ENCODE measurements at places on chromosomes 11 and 22. TPM values are rescaled to one million over a fixed set of nuclear protein-coding genes. Genes with fewer than 3 reads are reported as not detected.

EHD1 gene
- total RNA-seq = 164 TPM

OR52E8 gene
- total RNA-seq = not detected

CCDC134 gene
- total RNA-seq = 5.1 TPM

GP1BB gene
- 0.83 TPM for total RNA-seq

CDC42EP1 gene
- total RNA-seq = 56.2 TPM

CYP2D6 gene
- total RNA-seq = 0.37 TPM

SYTL2 gene
- total RNA-seq = 183 TPM

MS4A3 gene
- not detected for total RNA-seq

SCGB1C1 gene
- not detected for total RNA-seq

VPREB1 gene
- not detected for total RNA-seq

GRCh38 chr11:64771861-64772260, 6.5 kb downstream of the SF1 start:
- no peak for DNase-seq

- no peak for DNase-seq
Observed at GRCh38 chr11:93936460-93936859, 84.7 kb upstream of the HEPHL1 start.

DNA sequence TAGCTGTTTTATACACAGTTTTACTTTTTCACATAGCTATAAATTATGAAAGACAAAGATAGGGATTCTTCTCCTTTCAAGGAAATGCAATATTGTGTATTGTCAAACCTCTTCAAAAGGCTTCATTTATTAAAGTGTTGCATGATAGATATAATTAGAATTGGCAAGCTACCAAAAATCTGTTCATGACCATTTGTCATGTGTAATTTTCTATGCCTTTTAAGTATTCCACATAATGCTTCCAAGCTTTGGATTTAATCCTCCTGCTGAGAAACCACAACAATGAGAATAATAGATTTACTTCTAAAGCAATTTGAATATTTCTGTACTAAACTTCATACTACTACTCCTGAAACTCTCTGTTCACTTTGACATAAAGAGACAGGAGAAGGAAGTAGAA, 403.2 kb upstream of the CCDC179 start:
- no peak for DNase-seq

GRCh38 chr11:14258221-14258935, 100.6 kb downstream of the RRAS2 start:
- DNase-seq = no peak

- DNase-seq = no peak
Observed at GRCh38 chr11:1342946-1343345, 33.5 kb upstream of the TOLLIP start.

DNA sequence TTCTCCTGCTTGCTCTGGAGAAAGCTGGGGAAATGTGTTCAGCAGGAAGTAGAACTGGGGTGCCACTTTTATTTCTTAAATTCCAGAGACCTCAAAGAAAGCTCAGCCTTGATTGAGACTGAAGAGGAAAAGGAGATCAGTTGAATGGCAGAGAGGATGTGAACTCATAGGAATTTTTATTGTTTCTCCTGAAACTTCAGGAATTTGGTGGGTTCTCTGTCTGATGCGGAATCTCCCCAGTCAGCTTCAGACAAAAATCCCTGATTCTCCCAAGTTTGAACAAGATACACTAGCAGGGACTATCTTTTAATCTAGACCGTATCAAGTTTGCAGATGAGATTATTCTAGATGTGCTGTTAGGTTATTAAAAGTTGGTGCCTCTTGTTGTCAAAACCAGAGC, 23.0 kb downstream of the EHF start:
- no peak for DNase-seq

- no peak for DNase-seq
Observed at GRCh38 chr11:80424012-80424695, 983.3 kb upstream of the TENM4 start.

GRCh38 chr11:10551290-10551592, 10.3 kb upstream of the RNF141 start:
- no peak for DNase-seq

DNA sequence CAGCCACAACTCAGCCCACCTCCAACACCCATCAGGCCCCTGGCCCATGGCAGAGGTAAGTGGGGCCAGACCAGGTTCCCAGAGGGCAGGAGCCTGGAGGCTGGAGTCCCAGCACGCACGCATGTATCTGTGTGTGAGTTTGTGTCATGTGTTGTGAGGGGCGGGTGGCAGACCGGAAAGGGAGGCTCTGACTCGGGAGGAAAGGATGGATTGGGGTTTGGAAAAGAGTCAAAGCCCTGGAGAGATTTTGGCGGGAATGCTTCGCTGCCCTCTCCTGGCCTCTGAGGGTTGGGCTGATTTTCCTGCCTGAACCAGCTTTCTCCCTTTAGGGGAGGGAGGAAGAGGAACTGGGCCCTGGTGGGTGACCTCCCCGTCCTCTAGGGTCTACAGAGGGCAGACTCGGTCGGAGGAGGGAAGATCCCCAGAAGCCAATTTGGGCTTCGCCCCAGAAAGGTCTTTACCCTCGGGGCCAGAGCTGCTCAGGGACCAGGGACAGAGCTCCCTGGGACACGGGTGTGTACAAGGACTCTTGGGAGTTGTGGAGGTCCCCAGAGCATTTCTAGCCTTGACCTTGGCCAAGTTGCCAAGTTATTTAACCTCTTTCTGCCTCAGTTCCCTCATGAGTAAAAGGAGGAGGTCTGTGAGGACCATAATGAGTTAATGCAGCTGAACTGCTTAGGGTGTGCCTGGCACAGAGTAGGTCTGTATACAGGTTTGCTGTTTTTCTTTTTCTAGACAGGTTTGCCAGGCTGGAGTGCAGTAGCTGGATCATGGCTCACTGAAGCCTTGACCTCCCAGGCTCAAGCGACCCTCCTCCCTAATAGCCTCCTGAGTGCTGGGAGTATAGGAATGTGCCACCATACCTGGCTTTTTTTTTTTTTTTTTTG, 6.9 kb downstream of the C11orf68 start:
- DNase-seq = peak; percentile 90

GRCh38 chr11:58576887-58577471, 1.3 kb upstream of the LPXN start:
- DNase-seq = no peak

- DNase-seq = no peak
Observed at GRCh38 chr11:27279460-27279859, 83.6 kb downstream of the CCDC34 start.

- no peak for DNase-seq
Observed at GRCh38 chr11:64542172-64543125, 48.6 kb upstream of the SLC22A12 start.

DNA sequence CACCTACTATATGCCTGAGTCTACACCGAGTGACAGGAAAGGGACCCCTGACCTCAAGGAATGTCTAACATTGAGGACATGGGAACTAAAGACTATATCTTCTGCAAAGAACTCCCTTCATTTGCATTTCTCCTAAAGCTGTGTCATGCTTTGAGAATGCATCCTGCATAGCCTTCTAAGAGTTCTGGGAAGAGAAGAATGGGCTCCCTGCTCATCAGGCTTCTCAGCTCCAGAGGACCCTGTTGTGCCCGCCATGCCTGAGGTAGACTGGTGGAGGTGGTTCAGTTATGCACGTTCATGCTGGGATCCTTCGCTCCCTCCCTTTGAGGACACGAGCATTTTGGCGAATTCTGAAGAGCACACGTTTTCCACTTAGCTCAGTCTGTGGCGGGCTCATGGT, 63.3 kb downstream of the GRIK4 start:
- no peak for DNase-seq

DNA sequence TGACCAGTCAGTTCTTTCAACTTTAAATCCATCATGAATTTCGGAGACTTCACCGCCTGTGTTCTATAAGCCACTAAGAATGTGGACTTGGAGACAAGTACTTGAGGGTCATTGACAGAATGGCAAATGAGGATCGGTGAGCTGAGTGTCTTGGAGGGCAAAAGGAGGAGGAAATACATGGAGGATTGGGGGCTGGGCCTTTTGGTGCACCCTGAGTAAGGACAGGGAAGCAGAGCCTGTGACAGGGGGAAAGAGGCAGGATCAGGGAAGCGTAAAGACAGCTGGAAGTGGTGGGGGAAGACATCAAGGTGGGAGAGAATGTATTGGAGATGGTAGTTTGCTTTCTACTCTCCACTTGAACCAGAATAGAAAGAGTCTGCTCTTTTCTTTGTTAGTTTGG, 70.4 kb upstream of the MTMR2 start:
- DNase-seq = no peak
